GM06990 (cell line): ENCODE measurements at places on chromosomes 13 and 19.

GRCh38 chr13:79079351-79079839, 326.7 kb downstream of the RBM26 start:
- DNase-seq: no peak

GRCh38 chr13:50831512-50831911, 12.0 kb downstream of the DLEU7 start:
- DNase-seq: no peak

GRCh38 chr13:59120297-59120843, 1043.4 kb downstream of the DIAPH3 start:
- no peak for DNase-seq

GRCh38 chr13:28166257-28166656, 27.9 kb downstream of the PAN3 start:
- no peak for DNase-seq

DNA sequence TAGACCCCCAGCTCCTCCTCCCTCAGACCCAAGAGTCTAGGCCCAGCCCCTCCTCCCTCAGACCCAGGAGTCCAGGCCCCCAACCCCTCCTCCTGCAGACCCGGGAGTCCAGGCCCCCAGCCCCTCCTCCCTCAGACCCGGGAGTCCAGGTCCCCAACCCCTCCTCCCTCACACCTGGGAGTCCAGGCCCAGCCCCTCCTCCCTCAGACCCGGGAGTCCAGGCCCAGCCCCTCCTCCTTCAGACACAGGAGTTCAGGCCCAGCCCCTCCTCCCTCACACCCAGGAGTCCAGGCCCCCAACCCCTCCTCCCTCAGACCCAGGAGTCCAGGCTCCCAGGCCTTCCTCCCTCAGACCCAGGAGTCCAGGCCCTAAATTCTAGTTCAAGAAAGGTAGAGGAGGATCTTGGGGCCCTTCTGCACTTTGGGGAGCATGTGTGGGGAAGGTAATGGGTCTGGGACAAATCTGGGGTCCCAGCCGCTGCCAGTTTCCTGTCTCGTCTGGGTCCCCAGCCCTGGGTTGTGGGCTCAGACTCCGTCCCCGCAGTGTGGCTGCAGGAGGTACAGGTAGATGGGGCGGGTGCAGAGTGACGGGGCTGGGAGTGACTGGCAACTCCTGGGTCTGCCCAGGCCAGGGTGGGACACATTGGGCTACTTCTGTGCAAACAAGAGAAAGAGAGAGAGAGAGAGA, 3.2 kb upstream of the TMEM190 start:
- no peak for DNase-seq

DNA sequence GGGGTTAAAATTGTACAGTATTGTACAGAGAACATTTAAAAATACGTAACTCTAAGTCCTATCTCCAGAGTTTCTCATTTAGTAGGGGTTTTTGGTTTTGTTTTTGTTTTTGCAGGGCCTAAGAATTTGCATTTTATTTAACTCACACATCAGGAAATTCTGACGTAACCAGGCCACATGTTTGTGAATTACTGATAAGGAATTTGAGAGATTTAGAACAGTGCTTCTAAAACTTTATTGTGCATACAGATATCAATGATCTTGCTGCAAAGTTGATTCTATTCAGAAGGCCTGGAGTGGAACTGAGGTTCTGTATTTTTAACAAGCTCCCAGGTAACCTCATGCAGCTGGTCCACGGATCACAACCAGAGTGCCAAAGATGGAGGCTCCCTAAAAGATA, 49.3 kb downstream of the LIG4 start:
- no peak for DNase-seq

GRCh38 chr13:32638739-32639138, 52.5 kb downstream of the PDS5B start:
- DNase-seq: no peak

DNA sequence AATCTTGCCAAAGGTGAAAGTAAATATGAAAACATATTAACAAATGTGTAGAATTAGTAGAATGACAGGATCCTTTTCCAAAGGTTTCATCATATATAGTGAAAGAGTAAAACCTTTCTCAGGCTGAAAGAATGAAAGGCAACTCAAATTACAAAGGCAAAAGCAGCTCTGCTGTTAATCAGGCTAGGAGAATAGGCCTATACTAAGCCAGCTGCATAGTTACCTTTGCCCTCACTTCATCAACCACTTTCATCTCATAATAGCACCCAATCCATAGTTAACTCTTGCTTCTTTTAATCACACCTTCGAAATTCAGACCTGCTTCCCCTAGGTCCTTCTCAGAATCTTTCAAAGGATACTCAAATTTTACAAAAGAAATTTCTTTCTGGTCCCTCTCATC, 1167.6 kb upstream of the ATXN8OS start:
- DNase-seq: no peak

GRCh38 chr19:51027126-51027806, 850 bp upstream of the KLK11 start:
- DNase-seq: no peak

GRCh38 chr13:51666374-51666773, 82.1 kb downstream of the WDFY2 start:
- no peak for DNase-seq

DNA sequence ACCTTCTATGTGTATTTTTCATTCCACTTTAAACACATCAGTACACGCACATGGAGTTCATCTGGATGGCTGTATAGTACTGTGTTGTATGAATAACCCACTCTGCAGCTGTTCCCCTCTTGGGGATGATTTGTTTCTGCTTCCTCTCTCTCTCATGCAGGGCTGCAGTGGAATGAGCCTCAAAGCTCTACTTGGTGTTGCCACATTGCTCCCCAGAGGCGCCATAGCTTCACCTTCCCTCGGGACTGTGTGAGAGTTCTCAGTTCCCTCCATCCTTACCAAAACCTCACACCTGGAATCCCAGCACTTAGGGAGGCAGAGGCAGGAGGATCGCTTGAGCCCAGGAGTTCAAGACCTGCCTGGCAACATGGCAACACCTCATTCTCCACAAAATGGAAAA, 28.4 kb upstream of the GPR183 start:
- DNase-seq: no peak

- no peak for DNase-seq
These were observed 126.3 kb downstream of the STK24 start for GRCh38 chr13:98450539-98451111.

DNA sequence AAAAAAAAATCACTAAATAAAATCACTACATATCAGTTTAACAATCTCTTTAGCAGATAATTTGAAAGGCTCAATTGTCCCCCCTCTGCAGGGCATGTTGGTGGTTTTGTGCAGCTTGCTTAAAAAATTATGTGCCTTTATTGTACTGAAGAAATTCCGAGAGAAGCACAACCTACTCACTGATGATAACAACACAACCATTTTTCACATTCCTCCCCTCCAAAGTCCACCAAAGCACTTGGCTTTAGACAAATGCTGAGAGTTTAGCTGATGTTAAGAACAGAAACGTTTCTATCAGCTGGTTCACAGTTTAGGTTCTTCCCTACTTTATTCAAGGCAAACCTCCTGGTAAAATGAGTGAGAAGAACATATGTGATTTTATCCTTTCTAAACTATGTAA, 923 bp downstream of the DOCK9 start:
- no peak for DNase-seq

- DNase-seq: no peak
These were observed 55.4 kb upstream of the USE1 start for GRCh38 chr19:17159466-17160393.

DNA sequence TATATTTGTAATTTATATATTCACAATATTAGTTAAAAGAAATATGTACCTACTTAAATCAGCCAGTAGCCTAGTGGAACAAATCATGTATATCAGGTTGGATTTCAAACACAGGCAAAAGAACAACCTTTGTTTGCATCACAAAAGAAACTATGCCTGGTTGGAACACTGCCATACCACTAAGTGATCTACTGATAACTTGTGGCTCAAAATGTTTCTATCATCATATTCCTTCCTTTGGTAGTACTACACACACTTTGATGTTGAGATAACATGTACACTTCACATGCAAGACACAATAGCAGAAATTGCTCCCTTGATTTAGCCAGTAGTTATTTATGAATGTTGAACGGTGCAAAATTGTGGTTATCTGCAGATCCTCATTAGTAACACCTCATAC, 146.0 kb upstream of the GPC6 start:
- no peak for DNase-seq

- DNase-seq: no peak
These were observed 1569.4 kb upstream of the PRR20A start for GRCh38 chr13:55571237-55571867.

- no peak for DNase-seq
These were observed 18.6 kb downstream of the CAPN12 start for GRCh38 chr19:38725469-38726283.

DNA sequence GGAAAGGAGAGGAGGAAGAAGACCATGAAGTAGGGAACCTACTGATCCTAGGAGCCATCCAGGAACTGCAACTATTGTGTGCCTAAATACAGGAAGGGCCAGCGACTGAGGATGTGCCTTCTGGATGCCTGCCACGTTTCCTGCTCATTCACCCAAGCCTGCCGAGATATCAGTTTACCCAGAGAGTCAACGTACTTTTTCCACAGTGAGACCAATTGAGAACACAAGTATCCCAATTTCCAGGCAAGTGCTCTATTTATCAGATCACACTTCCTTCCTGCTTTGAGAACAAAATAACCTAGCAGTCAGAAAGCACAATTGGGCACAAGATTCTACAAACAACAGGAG, 122.4 kb downstream of the AKAP11 start:
- no peak for DNase-seq

- no peak for DNase-seq
These were observed 12.6 kb downstream of the CSNK1G2 start for GRCh38 chr19:1953441-1954094.

DNA sequence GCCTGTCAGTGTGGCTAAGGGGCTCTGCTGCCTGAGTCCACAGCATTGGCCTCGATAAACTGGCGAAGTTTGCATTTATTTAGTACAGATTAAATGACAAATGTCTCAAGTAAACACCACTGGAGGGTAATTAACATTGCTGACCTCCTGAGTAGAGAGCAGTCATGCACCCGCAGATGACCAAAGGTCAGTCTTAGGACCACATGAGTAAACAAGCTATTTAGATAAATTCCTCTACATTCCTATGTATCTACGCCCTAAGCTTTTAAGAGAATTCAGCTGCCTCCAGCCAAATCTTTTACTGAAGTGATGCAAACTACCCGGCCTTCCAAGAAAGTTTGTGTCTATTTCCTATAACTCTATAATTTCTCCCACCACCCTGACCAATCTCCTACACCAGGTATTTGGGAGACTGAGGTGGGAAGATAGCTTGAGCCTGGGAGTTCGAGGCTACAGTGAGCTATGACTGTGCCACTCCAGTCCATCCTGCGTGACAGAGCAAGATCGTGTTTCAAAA, 22.9 kb downstream of the CD70 start:
- DNase-seq: no peak

DNA sequence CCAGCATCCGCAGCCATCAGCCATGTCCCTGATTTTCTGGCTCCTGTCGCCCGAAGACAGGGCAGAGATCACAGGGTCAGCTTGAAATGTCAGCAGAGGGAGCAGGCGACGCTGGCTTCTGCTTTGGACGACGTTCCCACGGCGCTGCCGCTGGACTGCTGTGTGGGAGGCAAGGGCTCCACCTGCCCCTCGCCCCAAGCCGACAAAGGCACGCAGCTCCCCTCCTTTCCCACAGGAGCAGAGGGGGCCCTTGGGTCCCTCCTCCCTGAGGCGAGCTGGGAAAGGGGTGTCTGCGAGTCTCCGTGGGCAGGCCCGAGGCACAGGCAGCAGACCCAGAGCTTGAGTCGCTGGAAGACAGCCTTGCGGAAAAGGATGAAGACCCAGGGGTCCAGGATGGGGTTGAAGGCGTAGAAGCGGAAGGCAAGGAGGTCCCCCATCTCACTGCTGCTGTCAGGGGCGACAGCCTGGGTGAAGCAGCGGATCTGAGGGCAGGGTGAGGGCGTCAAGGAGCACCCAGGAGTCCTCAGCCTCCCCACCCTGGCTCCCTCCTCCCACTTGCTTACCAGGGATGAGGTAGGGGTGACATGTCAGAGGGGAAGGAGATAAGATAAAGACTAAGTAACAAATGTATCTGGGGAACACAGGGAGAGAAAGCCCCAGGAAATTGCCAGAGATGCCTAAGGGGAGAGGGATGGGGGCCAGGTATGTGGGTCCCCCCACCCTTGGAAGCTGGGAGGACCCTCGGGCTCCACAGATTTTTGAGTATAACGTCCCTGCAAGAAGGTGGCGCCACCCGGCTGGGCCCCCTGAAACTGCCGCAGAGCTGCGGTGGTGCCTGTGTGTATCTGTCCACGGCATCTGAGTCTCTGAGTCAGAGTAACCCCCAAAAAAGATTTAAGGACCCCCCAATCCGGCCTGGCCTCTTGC, 3.4 kb downstream of the PTGIR start:
- no peak for DNase-seq

DNA sequence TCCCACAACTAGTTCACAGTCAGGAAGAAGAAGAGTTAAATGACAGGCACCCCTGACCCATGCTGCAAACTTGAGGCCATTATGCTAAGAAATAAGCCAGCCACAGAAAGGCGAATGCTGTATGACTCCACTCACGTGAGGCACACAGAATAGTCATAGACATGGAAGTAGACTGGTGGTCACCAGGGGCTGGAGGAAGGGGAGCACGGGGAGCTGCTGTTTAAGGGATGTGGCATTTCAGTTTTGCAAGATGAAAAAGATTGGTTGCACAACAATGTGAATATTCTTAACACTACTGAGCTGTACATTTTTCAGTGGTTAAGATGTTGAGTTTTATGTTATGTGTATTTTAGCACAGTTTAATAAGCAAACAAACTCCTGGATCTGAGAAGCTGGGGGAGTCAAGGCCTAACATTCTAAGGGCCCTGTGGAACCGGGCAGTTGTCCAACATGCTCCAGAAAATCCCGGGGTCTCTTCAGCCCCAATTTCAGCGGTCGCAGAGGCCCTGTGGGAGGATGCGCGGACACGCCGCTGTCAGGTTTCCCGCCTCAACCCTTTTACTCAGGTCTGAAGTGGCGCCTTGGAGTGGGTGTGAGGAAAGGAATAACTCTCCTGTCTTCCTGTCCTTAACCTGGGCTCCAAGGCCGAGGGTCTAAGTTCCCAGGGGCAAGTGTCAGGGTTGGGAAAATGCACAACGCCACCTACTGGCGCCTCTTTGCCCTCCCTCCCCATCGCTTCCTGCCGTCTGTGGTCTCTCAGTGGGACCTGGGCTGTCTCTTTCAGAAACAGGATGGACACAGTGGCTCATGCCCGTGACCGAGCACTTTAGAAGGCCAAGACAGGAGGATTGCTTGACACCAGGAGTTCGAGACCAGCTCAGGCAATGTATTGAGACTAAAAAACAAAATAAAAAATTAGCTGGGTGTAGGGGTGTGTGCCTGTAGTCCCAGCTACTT, 4.4 kb upstream of the TMEM272 start:
- peak; percentile 22 for DNase-seq
